ENCODE measurements at places on chromosomes 7 and 10. TPM values are rescaled to one million over a fixed set of nuclear protein-coding genes. Genes with fewer than 3 reads are reported as not detected.

DNA sequence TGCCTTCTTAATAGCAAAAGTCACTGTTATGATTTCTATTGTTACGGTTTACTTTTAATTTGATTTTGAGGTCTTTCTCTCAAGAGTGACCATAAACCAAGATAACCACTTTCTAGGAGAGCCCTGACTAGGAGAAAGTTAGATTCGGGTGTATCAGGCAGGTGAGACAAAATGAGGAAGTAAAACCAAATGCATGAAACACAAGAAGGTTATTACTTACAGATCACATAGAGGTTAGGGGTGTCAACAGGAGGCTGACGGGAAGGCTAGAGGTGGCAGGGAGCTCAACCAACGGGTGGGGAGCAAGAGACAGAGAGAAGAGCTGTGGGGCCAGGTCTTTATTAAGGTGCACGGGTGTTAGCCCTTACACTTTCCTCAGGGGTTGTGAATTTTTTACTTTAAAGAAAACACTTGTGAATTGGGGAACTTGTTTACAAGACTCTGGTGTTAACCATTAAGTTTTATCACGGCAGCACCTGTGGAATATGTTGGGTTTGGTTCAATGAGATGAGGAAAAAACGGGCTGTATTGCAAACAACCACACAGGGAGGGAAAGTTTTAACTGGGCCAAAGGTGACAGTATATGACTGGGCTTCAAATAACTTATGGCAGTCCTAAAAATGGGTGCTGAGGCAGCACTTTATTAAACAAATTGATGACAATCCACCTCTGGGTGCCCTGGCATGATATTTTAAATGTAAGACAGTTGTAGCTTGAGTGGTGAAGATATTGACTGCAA is 154.9 kb downstream of the SDHAF3 start:
- peak; percentile 4 for DNase-seq

- DNase-seq, result no peak
Measured at GRCh38 chr7:155181768-155182167, 111.6 kb downstream of the HTR5A start.

DNA sequence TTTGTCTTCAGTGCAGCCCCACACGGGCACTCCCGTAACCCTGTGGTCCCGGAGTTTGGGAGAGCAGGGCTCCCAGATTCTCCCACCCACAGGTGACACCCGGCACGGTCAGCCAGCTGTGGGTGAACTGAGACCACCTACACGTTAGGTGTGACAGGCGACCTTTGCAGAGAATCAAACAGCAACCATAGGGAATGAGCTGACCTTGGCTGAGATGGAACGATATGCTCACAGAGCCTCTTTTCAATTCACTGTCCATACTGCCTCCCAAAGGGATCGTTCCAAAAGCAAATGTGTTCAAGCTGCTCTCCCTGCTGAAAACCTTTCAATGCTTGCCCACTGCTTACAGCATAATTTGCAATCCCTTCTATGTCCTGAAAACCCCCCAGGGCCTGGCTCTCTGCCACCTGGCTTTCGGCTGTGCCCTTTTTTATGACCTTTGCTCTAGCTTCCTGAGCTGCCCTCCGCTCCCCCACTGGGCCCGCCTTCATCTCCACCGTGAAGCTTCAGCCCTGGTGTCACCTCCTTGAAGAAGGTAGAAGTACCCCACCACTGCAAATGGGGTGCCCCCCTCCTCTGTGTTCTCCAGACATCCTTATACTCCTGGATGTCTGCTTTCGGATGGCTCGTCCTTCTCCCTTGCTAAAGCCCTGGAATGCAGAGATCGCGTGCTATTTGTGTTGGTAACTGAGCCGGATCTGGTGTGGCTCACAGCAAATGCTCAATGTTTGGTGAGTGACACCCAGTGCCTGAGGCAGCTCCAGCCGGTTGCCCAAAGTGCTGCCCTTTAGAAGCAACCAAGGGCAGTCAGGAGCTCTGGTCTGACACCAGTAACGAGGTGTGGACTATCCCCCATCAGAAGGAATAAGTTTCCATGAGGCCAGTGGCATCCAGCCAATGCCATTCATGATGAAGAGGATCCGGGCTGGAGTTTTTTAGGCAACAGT is 90.4 kb downstream of the KIAA1549 start:
- DNase-seq, result no peak

DNA sequence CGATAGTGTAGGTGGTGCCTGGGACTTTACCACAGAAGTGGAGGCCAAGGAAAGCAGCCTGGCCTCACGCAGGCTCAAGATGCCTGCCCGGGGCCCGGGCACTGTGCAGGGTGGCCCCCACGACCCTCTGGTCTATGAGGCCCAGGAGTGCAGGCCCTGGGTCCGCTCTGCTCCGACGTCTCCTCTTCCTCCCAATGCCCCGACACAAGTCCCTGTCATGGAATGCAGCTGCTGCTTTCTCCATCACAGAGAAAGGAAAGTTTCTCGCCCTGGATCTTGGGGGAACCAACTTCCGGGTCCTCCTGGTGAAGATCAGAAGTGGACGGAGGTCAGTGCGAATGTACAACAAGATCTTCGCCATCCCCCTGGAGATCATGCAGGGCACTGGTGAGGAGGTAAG is 28.3 kb upstream of the HK1 start:
- no peak for DNase-seq

OR13A1 gene
- under 0.01 TPM for total RNA-seq

XRCC2 gene
- total RNA-seq, result 1.2 TPM

DNA sequence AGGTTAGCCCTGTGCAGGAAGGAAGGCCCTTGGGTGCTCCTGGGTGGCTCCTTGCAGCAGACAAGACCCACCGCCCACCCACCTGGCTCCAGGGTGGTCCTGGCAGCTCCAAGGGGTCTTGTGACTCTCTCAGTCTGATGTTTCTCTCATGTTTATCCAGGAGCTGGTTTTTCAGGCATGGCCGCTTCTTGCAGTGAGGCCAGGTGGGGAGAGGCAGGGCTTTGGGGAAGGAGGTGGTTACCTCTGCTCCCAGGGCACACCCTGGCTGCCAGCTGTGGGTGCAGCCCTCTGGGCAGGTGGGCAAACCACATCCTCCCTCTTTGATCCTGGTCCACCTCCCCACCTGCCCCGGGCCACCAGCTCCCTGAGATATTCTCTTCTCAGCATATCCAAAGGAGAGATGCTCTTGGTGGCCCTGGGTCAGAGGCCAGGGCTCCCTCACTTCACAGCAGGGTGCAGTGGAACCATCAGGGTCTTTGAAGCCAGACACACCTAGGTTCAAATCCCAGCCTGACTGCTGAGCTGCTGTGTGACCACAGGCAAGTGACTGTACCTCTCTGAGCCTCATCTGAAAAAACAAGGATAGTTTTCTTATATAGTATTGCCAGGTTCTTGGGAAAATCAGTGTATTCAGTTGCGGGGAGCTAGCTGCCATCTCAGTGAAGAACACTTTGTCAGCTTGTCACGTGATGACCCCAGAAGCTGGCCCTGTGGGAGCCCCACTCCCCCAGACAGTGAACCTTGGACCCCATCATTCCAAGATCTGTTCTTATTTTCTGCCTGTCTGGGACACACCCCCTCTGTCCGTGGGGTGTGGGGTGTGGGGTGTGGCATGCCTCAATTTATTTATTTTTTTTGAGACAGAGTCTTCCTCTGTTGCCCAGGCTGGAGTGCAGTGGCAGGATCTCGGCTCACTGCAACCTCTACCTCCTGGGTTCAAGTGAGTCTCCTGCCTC is 11.5 kb downstream of the GTF2IRD1 start:
- no peak for DNase-seq

DNA sequence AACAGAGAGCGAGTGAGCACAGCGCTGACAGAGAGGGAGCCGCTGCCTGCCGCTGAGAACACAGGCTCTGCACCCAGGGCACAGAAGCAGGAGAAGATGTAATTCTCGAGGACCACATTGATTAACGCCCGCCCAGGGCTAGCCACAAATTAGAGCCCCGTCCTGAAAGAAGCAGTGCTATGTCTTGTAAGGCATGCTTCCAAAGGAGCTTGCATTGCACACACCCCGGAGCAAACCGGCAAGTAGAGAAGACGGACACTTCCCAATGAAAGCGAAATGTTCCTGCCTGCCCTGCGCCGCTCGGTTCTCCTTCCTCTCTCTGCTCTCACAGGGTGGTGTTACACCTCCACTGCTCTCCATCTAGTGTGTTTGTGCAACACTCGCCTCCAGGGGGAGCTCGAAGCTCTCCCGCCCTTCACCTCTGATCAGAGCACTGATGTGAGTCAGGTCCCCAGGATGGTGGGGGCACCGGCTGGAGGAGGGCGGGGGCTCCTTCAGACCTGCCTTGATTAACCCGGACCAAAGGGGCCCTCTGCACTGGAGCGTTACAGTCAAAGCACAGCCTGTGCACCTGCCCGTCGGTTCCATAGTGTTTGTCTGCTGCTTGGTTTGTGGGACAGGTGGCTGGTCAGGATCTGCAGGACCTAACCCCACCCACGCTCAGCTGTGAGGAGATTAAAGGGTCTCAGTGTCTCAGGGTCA is 316.5 kb downstream of the ADARB2 start:
- DNase-seq, result peak; percentile 23

DNA sequence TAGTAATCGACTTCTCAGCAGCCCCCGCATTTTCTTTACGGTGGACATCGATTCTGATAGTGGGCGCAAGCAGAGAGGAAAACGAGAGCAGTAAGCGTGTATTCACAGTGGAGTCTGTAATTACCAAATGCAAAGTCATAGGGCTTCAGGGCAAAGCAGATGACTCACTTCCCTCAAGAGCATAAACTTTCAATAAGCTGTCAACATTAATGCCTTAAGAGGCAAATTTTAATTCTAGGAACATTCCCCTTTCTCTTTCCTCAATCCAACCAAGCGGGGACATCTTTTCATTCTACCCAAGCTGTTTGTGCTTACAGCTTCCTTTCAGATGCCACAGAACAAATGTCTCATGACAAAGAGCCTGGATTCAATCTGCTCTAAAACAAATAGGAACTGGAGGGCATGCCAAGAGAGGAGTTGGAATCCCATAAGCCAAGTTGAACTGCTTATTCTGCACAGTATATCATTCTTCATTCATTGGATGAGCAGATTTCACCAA is 48.6 kb downstream of the MALSU1 start:
- peak; percentile 56 for DNase-seq

DNA sequence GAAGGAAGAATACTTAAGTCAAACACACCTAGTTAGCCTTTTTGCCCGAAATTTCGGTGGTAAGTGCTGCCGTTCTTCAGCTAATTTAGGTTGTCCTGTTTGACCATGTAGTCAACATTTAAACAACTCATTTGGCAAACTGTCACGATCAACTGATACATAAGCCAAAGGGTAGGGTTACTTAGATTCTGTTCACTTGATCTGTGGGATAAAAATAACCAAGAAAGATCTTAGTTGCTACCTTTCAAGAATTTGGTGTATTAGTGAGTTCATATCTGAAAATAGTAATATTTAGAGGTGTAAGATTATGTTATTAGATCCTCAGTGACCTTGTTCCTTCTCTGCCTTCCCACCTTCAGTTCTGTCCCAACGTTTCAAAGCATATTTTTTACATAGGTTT is 2.0 kb downstream of the TNKS2 start:
- no peak for DNase-seq

DNA sequence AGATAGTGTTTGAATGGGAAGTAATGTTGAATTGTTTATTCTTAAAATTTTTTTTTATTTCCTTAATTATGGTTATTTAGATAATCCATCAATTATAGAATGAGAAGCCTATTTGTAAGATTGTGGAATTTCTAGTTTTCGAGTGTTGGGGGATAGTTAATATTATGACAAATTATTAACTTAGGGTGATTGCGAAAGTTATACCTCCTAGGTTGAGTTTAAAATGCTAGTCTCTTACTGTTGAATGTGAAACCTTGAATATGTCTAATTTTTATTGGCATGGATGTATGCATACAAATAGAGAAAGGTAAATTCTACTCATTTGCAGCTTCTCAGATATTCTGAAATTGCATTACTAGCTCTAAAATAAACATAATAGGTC is 43.2 kb downstream of the BICC1 start:
- no peak for DNase-seq

- no peak for DNase-seq
Measured at GRCh38 chr7:42774436-42774835, 137.4 kb downstream of the C7orf25 start.

DNA sequence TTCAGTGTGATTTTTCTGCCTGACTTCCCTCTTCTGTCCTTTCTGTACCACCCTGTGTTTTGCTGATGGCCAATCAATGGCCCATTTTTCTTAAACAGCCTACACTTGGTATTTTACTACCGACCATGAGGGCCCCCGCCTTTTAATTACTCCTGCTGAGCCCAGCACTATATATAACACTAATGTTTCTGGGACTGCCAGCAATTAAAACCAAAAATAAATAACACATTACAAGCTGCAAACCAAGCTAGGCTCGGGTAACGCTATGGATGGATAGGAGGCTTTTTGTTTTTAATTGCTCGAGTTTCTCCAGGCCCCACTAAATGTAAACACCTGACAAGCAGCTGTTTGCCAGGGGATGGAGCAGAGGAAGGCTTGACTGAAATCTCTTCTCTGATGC is 915.4 kb upstream of the AUTS2 start:
- no peak for DNase-seq

ACBD5 gene
- 23.2 TPM for total RNA-seq

TACC2 gene
- 5.0 TPM for total RNA-seq

- peak; percentile 15 for DNase-seq
Measured at GRCh38 chr10:12006671-12007070, 35.9 kb downstream of the UPF2 start.

- no peak for DNase-seq
Measured at GRCh38 chr7:50156163-50156562, 63.1 kb upstream of the ZPBP start.

- no peak for DNase-seq
Measured at GRCh38 chr7:15581352-15581951, 19.6 kb upstream of the AGMO start.

MMP21 gene
- total RNA-seq, result not detected

- peak; percentile 38 for DNase-seq
Measured at GRCh38 chr10:8086315-8086714, 31.8 kb downstream of the GATA3 start.

STAM gene
- total RNA-seq, result 56.0 TPM

DNA sequence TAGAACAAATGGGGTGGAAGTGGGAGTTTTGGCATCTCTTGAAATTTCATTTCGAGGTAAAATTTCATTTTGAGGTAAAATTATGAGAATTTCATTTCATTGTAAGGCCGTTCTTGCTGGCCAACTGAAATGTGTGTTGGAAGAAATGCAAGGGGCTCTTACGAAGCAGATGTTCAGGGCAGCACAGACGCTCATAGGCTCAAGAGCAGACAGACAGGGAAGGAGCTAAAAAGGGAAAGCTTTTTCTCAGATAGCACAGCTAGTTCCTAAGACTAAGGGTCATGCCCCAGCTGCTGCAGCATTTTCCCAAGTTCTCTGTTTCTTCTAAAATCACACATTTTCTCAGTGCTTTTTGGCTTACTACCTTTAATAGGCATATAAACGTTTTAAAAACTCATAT is 65.1 kb upstream of the SFMBT2 start:
- no peak for DNase-seq

TFPI2 gene
- total RNA-seq, result 8.7 TPM

MRC1 gene
- total RNA-seq, result 0.36 TPM
